Heart left ventricle (tissue), 16 donors: ENCODE measurements at places on chromosomes 1 and 21. TPM values are rescaled to one million over a fixed set of nuclear protein-coding genes. Genes with fewer than 3 reads are reported as not detected.

DNA sequence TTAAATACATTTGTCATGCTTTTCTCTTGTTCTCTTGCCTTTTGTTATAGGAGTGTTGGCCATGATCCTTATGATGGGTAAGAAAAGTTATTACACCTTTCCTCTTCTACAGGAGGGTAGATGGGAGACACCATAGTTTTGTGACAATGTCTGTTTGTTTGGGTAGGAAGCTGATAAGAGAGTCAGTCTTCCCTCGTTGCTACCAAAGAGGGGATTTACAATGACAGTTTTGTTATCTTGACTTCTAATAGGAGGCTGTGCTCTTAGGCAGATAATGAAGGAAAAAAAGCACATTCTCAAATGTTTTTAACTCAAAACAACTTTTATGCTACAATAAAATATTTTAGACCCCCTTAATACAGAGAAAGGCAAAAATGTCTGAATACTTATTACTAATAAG lies 48.0 kb upstream of the WLS start:
- no peak for DNase-seq

DNA sequence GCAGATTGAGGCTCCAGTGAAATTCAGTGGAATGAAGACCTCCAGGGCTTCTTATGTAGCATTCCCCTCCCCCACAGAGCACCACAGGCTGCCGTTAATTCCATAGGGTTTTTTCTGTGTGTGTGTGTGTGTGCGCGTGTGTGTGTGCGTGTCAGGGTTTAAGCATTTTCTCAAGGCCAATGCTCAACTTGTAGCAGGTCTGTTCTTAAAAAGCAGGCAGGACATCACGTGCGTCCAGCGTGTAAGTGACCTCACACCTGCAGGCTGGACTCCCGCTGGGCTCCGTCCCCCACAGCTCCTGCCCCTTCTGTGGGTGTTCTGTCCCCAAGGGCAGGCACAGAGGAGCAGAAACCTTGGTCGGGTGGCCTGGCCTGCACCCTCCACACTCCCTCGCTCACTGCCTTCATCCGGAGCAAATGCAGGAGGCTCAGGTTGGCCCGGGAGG lies 5.3 kb downstream of the PRDM16 start:
- DNase-seq: no peak

DNA sequence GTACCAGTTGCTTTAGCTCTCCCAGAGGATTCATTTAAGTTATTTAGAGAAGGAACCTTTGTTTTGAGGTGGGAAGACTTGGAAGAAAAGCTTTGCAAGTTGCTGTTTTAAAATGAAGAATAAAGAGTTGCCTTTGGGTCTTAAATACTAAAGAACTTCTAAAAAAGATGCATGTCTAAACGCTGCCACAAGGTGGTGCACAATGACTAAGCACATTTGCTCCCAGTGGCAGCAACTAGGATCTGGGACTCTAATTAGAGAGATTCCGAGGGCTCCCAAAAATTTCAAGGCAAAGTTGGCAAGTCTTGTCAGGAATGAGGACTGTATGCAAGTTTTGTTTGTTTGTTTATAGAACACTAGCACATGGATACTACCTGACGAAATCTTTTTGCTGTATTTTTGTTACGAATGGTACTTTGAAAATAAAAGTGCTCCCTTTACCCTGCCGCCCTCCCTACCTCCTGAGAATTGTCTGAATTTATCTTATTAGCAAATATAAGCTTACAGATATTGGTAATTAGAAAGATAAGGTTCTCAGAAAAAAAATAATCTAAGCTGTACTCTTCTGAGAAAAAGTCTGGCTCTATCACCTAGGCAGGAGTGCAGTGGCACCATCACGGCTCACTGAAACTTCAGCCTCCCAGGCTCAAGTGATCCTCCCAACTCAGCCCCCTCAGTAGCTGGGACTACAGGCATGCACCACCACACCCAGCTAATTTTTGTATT lies 121.8 kb downstream of the HFM1 start:
- peak; percentile 32 for DNase-seq

DNA sequence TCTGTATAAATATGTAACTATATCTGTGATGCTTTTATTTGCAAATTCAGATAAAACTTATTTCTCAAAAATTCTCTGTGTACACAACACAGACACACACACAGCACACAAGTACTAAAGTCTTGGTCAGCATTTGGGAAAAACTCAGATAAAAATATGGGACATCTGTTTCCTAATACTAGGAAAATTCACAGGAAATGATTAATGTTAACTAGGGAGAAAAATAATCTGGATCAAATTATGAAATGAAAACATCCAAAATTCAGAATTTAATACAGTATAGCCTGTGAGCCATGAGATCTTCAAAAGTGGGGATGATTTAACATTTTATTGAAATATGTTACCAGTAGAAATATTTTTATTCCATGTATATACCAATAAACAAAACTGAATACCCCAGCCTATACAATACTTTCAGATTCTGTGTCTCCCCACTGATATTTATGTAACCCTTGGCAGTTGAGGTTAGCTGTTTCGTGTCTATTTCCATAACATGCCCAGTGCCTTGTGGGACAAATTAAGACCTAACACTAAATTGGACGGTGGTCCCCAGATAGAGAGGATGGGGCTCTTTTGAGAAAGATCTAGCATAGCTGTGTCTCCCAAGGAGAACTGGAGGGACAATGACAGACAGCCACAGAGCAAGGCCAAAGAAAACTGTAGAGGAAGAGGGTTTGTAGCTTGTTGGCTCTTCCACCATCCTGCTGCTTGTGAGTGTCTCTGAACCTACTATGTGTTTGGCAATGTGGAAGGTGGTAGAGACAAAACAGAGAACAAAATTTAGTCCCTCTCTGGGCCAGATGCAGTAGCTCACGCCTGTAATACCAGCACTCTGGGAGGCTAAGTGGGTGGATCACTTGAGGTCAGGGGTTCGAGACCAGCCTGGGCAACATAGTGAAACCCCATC lies 47.2 kb downstream of the GNG12 start:
- no peak for DNase-seq

GRCh38 chr1:225919906-225920305 lies 4.1 kb downstream of the PYCR2 start:
- DNase-seq: peak; percentile 70

DNA sequence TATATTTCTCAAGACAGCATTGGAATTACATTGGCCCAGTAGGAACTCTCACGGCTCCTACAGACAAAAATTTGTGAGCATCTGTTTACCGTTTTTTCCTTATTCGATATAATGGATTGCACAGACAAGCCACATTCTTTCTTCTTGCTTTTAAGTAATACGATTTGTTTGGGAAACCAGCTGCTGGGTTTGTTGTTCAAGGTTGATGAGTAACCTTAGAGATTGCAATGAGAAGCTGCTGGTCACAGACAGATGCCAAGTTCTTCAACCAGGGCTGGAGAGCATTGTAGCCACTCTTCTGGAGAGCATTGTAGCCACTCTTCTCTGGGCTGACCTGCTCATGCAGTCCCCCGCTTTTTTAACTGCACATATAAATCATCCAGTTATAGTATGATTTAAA lies 1.4 kb upstream of the MIA3 start:
- no peak for DNase-seq

GRCh38 chr21:31530897-31531705 lies 128.4 kb upstream of the SOD1 start:
- DNase-seq: no peak

GRCh38 chr1:88175631-88176226 lies 508.3 kb upstream of the PKN2 start:
- no peak for DNase-seq

DNA sequence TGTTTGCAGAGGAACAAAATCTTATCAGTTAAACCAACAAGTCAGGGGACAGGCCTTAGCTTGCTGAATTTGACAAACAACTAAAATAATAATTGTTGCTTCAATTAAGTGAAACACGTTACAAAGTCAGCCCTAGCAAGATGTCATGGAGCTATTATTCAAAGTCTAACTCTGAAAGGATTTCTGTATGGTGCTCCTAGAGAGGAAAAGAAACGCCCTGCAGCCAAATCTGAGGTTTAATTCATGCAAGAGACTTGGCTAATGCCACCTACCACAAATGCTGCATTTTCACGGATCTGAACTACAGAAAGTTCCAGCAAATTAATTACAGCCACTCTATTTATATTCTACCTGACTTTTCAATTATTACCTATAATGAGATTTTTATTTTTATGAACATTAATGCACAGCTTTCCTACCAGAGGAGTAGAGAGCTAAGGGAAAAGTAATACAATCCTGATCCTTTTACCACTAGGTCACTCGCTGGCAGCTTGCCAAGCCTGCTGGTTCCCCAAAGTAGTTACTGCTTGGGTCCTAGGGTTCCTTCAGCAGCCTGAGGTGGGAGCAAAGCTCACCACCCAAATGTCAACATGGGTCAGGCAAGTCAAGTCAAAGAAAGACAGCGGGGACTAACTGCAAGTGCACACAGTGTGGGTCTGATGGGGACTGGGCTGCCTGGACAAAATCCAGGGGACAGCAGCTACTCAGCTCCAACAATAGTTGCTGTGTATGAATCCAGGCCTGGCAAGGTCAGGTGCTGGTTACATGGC lies 8.5 kb downstream of the COLGALT2 start:
- DNase-seq: peak; percentile 30

DNA sequence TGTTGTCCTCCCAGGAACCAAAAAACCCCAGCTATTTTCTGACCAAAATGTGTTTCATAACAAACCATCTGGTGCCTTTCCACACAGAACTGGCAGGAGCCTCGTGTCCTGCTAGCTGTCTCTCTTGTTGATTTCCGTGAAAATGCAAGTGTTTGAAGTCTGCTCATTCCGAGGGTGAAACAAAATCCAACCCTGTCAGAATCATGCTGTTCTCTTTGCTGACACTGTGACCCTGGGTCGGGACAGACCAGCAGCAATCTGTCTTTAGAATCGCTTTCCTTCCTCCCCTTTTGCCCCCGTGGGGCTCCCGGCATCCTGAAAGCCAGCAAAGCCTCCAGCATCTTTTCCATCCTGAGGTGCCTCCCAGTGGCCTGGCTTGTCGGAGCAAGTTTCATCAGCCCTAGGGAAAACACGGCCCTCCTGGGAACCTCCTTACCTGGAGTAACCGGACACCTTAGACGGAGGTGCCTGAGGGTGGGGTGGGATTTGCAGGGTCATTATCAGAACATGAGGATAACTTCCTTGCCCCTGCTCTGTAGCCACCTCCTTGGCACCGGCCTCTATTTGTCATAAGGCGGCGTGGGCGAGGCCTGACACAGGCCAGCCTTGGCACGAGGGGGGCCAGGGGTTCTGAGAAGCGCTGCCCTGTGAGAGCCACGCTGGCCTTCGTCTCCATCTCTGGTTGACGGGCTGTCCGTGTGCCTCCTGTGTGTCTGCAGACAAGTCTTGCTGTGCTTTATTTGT lies 24.9 kb downstream of the LDLRAP1 start:
- no peak for DNase-seq

GRCh38 chr1:45913731-45914501 lies 110.5 kb downstream of the MAST2 start:
- DNase-seq: no peak

- DNase-seq: no peak
These were observed 19.2 kb downstream of the EBNA1BP2 start for GRCh38 chr1:43152866-43153265.

DNA sequence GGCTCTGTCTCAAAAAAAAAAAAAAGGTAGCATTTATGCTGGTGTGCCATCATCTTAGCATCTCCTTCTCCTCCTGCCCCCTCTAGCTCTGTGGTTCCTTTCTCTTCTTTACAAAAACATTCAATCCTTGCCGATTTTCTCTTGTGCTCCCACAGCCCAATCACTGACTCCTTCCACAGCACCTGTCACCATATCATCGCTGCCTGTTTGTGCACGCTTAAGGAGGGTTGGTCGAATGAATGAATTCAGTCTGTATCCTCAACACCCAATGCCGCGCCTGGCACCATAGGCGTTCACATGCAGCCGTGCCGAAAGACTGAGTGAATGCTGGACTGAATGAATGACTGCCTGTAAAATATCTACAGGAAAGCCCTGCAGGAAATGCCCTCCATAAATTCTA lies 7.9 kb downstream of the RNU5D-1 start:
- no peak for DNase-seq

- DNase-seq: peak; percentile 68
These were observed 510 bp upstream of the IL10RB start for GRCh38 chr21:33265664-33266049.

The RNASEL gene
- polyA plus RNA-seq: 1.4 TPM

The LRRC3 gene
- polyA plus RNA-seq: 1.4 TPM

DNA sequence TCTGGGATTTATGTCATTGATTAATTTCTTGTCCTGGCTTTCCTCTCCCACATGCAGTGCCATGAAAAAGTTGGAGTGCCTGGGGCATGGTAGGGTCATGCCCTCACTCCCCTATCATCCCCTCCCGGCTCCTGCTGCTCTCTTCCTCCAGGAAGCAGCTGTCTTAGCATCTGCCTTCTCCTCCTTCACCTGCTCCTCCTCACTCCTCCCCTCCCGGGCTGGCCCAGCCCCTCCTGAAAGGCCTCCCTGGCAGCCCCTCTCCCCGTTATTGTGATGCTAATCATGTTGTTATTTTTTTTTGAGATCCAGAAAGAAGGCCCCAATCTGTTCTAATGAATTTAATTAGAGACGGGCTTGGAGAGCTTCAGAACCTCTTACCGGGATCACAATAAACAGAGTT lies 36.3 kb upstream of the NFASC start:
- no peak for DNase-seq

GRCh38 chr1:164596172-164596571 lies 37.2 kb downstream of the PBX1 start:
- no peak for DNase-seq

The S100A14 gene
- 4.4 TPM for polyA plus RNA-seq

DNA sequence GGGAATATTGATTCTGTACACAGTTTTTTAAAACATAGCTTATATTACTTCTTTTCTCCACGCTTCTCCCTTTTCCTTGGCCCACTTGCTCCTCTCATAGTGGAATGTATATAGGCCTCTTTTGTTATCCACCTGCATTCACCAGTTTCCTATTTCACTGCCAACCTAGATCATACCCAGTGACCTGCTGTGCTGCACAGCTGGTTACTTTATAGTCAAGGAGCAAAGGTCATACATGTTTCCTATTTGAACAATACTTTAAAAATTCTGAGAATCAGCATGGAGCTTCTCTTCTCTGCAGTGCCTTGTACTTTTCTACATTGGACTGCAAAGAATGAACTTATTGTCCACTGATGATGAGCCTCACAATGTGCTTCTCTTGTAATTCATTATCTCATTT lies 4.3 kb upstream of the SLC35D1 start:
- DNase-seq: no peak

DNA sequence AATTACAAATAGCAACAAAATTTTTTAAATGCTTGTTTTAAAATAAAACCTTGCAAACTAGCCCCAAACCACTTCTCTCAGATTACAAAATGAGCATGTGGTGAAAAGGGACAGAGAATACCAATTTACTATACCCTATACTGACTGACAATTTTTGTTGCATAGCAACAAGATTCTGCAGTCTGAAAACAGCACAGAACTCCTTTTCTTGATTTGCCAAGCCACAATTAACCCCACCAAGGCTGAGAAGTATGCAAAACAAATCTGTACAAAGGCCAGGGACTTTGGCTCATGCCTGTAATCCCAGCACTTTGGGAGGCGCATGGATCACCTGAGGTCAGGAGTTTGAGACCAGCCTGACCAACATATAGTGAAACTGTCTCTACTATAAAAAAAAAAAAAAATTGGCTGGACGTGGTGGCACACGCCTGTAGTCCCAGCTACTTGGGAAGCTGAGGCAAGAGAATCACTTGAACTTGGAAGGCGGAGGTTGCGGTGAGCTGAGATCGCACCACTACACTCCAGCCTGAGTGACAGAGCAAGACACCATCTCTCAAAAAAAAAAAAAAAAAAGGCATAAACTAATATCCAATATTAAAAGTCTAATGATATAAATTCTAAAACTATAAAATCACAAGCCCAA lies 21.8 kb downstream of the ENAH start:
- DNase-seq: no peak
